DMS79 (cell line): ENCODE measurements at places on chromosomes 6 and 20.

DNA sequence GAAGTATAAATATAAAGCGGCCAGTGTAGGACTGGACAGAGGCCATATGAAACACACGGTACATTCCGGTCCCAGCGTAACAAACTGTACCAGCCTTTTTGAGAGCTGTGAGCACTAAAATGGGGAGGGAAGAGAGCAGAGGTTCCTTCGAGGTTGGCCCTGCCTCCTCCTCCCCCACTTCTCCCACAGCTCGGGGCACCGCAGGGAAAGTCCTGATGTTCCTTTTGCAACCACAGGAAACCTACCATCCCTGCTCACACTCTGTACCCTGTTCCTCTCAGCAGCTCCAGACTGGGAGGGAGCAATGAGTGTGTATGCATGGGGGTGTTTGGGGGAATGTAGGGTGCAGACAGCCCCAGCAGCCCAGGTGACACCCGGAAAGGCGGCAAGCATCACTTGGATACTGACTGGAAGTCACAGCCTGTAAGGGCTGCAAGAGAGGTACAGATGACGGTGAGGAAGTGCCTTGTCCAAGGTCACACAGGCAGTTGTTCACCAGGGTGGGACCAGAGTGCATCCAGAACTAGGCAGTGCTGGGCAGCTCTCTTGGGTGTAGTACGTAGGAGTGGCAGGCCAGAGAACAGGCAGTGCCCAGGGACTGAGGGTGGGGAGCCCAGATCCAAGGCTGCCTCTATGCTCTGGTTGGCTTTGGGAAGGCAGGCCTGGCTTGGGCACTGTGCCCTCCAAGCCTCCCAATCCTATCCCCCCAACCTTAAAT is 11.0 kb upstream of the ARMC12 start:
- DNase-seq = no peak

- no peak for DNase-seq
These were observed 763 bp downstream of the BHLHE23 start for GRCh38 chr20:63005862-63006539.

DNA sequence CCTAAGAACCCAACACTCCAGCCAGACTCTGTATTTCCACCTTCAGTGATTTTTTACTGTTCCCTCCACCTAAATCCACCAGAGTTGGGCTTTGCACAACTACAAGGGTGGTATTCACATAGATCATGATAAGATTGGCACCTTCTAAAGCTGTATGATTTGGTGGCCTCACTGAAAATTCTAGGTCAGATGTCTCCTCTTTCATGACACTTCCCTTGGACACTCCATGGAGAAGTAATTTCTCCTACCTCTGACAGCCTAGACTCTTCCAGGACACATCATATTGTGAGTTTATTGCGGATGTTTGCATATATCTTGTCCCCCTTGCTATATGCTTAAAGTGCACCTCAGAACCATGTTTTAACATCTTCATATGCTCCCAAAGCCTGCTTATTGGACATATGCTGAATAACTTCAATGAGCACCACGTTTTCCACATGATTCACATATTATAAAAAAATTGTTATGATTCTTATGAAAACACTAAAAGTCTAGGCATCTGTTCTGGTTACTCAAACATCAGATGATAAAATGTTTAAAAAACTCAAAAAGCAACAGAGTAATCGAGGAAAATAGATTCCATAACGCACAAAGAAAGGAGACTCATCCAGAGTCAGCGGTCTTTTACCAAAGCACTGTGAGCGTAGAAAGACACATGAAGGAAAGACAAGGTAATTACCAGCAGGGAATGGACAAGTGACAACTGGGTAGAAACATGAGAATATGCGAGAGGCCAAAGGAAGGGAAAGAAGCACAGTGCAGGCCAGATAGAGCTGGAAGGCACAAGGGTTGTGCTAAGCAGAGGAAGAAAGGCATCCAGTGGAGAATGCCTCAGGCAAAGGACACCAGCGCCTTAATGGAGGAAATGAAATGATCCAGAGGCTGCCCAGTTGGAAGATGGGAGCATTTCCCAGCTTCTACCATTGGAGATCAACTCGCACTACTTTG is 46.5 kb downstream of the KIF16B start:
- no peak for DNase-seq

- no peak for DNase-seq
These were observed 32.8 kb upstream of the FOXA2 start for GRCh38 chr20:22617160-22617559.
